ENCODE measurements at places on chromosomes 6 and 20. TPM values are rescaled to one million over a fixed set of nuclear protein-coding genes. Genes with fewer than 3 reads are reported as not detected.

- DNase-seq, result peak; percentile 51
Measured at GRCh38 chr6:20873425-20874190, 339.4 kb downstream of the CDKAL1 start.

DNA sequence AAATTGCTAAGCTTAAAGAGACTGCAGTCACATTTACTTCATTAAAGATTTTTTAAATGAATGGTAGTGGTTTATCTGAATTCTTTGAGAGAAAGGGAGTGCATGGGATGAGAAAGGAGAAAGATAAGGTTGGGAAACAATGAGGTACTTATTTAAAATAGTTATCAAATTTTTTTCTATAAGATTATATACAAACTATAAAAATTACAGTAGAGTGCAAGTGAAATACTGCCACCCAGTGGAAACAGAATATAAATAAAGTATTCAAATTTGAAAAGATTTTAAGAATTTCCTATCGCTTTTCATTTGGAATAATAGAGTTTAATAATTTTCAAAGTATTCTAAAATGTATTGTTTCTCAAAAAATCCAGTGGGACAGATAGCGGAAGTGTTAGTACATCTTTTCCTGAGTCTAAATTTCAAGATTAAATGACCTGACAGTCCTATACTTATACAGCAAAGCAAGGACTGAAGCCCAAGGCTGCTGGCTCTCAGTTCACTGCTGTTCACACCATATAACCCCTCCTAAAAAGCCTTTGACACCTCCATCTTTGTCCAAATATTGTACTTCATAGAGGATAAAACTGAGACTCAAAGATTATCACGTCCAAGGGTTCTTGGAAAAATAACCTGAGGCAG is 31.1 kb downstream of the EPM2A start:
- peak; percentile 41 for DNase-seq

Gene TMC2
- total RNA-seq, result not detected

Gene PTGIS
- total RNA-seq, result 1.9 TPM

DNA sequence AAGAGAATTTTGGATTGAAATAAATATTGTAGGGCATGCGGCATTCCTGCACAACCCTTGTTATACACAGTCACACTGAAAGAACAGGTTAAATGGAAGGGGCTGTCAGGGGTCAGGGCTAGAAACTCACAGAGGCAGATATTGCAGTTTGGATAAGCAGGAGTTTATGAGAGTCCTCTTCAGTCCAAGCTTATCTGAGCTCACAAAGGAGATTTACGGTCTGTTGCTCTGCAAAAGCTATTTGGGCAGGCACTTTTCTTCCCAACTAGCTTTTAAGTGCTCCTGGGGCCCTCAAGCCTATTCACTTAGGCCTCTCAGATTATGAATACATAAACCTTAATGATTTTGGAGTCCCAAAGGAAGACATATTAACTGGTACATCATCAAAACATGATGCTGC is 156.2 kb downstream of the SOX4 start:
- no peak for DNase-seq

DNA sequence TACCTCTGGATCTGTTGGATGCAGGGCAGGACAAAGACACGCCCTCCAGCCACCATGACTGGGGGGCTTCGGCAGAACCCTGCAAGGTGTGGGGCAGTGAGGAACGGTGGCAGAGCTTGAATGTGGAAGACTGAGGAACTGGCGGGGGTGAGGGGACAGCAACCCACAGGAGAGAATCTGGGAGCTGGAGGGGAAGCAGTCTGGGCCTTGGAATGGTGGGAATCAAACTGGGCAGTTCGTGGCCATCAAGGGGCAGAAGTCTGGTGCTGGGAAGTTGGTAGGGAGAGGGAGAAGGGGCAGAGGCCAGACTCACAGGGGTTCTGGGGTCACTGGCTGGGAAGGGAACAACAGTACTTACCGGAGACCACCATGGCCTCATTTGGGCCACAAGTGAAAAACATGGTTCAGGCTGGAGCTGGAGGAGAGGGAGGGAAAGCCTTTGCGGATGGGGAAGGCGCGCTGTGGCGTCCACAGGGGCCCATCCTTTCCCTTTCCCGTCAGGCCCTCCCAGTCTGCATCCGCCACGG is 635 bp downstream of the FLOT1 start:
- no peak for DNase-seq

All from dermis blood vessel endothelial cell (primary cell).